ENCODE measurements at places on chromosomes 4 and X. TPM values are rescaled to one million over a fixed set of nuclear protein-coding genes. Genes with fewer than 3 reads are reported as not detected.

GRCh38 chr4:72591547-72592454 lies 22.8 kb upstream of the ADAMTS3 start:
- H3K4me3 ChIP-seq, result no peak overlapping the region
- H3K4me1 ChIP-seq, result no peaks in the 10 kb centered on the region
- no peak overlapping the region for H3K27ac ChIP-seq
- no peaks in the 10 kb centered on the region for H3K36me3 ChIP-seq
- no peak for DNase-seq

- no peaks in the 10 kb centered on the region for H3K27me3 ChIP-seq
- H3K36me3 ChIP-seq, result peaks cover 10% of the 10 kb centered on the region
- H3K4me3 ChIP-seq, result no peak overlapping the region
- DNase-seq, result peak; percentile 16
These were observed 113.8 kb upstream of the STIM2 start for GRCh38 chr4:26746802-26747213.

DNA sequence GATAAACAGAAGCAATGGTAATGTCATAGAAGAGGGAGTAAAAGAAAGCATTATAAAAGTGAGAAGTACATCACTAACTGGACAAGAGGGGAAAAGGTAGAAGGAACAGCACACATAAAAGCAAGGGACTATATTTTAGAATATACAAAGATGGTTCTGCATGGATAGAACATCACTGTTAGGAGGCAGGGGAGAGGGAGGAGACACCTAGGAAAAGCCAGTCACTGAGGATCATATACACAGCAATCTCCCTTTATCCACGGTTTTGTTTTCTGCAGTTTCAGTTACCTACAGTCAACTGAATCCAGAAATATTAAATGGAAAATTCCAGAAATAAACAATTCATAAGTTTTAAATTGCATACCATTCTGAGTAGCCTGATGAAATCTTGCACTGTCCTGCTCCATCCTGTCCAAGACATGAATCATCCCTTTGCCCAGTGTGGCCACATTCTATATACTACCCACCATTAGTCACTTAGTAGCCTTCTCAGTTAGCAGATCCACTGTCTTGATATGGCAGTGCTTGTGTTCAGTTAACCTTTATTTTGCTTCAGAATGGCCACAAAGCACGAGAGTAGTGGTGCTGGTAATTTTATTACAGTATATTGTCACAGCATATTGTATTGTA lies 74.2 kb downstream of the PPA2 start:
- H3K36me3 ChIP-seq, result peaks cover 18% of the 10 kb centered on the region
- DNase-seq, result no peak
- no peak overlapping the region for H3K4me3 ChIP-seq
- no peak overlapping the region for H3K27ac ChIP-seq
- H3K4me1 ChIP-seq, result no peaks in the 10 kb centered on the region

DNA sequence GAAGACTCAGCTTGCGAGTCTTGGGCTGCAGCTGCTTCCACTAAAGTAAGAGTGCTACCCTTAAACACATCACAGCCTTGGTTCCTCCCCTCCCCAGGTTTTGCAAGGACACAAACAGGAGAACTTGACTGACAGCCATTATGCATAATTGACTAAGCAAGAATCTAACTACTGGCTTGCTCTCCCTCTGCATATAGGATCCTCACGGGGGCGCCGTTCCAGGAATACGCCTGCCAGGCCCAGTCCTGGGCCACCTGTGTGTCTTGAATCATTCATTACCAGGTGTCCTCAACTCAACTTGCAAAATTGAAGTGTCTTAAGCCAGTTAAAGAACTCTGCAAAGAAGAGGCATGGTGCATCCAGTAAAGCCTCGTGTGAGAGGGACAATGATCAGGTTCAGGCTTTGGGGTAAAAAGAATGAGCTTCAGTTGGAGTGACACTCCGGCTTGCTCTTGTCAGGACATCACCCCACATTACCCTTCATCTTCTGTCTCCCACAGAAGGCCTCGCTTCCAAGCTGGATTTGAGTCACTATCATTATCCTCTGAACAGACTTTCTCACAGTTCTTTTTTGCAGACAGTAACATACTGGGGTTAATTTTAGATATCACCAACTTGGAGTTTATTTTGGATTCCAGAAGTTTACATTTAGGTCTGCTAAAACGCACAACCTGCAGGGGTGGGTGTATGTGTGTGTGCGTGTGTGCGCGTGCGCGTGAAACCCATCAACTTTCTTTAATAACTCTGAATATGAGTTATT lies 273.5 kb upstream of the HS3ST1 start:
- peaks cover 6% of the 10 kb centered on the region for H3K27me3 ChIP-seq
- H3K27ac ChIP-seq, result no peak overlapping the region
- DNase-seq, result no peak
- no peaks in the 10 kb centered on the region for H3K4me1 ChIP-seq

DNA sequence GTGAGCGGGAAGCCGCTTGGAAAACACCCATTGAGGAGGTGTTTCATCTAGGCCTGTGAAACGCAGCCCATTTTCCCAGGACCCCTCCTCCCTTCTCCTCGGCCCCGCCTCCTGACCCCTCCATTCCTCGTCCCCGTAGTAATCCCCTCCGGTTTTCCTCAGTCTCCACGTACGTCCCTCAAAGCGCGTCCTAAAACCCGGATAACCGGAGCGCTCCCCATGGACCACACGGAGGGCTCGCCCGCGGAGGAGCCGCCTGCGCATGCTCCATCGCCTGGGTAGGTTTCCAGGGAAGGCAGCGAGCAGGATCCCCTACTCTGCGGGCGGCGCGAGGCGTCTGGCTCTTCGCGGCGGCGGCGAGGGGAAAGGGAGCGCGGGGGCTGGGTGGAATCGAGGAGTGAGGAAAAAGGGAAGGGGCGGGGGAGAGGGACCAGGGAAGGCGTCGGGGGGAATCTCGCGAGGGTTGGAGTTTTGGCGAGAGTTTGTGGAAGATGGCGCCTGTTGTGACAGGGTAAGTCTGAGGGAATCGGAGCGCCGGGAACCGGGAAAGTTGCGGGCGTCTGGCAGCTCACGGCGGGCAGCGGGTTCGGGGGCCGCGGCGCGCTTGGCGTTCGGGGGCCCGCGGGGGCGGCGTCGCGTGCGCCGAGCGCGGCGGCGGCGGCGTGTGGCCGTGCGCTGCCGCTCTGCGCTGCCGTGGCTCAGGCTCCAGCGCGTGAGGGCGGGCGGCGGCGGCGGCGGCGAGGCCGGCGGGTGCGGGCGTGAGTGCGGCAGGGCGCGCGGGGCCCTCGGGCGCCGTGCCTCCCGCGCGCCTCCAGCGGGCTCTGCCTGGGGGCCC lies at the start of gene RBPJ:
RBPJ (plus strand) TSS at position 477 of the 835 bp plus-strand sequence; CDS start at position 492, 15 bp downstream.
- H3K4me1 ChIP-seq, result peaks cover 42% of the 10 kb centered on the region
- H3K27me3 ChIP-seq, result no peaks in the 10 kb centered on the region

DNA sequence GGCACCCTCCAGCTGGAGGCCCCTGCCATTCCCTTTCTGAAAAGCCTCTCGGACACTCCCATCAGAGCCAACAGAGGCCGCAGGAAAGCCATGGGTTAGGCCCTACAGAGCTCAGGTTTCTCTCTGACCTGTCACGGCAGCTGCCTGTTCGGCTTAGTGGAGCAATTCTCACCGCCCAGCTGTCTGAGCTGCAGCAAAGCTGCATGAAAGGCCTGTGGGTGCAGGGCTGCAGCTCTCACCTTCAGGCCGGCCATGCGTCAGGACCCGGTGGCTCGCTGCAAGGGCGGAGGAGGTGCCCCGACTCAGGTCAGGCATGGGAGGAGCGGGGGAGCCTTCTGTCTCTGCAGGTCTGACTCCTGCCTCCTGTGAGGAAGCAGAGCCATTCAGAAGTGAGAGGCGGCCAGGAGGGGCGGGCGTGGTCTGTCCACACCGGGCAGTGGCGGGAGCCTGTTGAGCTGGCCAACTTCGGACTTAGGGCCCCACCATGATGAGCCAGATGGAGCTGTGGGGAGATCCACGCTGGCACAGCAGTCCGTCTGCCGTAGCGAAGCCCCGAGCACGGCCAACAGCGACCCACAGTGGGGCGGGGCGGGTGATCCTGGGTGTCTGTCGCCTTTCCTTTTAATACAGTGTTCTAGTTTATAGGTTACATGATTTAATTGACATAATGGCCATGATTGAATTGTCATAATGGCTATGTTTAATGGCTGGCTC lies 23.4 kb downstream of the PDE6B start:
- no peak overlapping the region for H3K4me3 ChIP-seq
- peaks cover 3% of the 10 kb centered on the region for H3K27me3 ChIP-seq
- no peaks in the 10 kb centered on the region for H3K36me3 ChIP-seq
- no peak for DNase-seq

- no peaks in the 10 kb centered on the region for H3K27me3 ChIP-seq
- DNase-seq, result no peak
- no peak overlapping the region for H3K27ac ChIP-seq
- H3K4me1 ChIP-seq, result peaks cover 3% of the 10 kb centered on the region
- no peak overlapping the region for H3K4me3 ChIP-seq
- no peaks in the 10 kb centered on the region for H3K36me3 ChIP-seq
These were observed 567.8 kb upstream of the CPEB2 start for GRCh38 chr4:14434483-14434882.

DNA sequence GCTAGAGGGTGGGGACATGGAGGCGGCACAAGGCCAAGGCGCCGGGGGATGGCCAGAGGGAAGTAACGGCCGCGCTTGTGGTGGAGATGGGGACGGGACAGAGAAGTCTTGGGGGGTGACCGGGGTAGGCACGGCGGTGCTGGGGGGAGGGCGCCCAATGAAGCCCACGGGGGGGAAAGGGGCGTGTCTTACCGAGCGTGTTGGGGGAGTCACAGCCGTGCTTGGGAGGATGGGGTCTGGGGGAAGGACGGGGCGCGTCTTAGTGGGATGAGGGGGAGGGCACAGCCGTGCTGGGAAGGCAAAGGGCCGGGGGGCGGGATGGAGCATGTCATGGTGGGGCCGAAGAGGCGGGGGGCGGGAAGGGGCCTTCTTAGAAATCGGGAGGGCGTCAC lies 952 bp downstream of the ARSD start:
- DNase-seq, result peak; percentile 6
- H3K4me3 ChIP-seq, result peak overlapping the region; percentile 52
- no peaks in the 10 kb centered on the region for H3K36me3 ChIP-seq
- no peak overlapping the region for H3K27ac ChIP-seq
- H3K27me3 ChIP-seq, result peaks cover 4% of the 10 kb centered on the region

Gene GAB3
- 4.5 TPM for total RNA-seq

Gene EMCN
- total RNA-seq, result not detected

Gene FGFBP2
- total RNA-seq, result 6.3 TPM

Gene SH3RF1
- total RNA-seq, result 0.17 TPM

Gene S100G
- total RNA-seq, result not detected

Gene RBPJ
- total RNA-seq, result 66.4 TPM
